ENCODE measurements at places on chromosomes 6 and 20.
A peak's percentile ranks its signal among the peaks of the same experiment; 100 is the strongest.

GRCh38 chr6:106823732-106824351, 150.7 kb downstream of the CD24 start:
- no peak for DNase-seq

- no peak for DNase-seq
Observed at GRCh38 chr6:22838345-22838744, 269.0 kb downstream of the HDGFL1 start.

DNA sequence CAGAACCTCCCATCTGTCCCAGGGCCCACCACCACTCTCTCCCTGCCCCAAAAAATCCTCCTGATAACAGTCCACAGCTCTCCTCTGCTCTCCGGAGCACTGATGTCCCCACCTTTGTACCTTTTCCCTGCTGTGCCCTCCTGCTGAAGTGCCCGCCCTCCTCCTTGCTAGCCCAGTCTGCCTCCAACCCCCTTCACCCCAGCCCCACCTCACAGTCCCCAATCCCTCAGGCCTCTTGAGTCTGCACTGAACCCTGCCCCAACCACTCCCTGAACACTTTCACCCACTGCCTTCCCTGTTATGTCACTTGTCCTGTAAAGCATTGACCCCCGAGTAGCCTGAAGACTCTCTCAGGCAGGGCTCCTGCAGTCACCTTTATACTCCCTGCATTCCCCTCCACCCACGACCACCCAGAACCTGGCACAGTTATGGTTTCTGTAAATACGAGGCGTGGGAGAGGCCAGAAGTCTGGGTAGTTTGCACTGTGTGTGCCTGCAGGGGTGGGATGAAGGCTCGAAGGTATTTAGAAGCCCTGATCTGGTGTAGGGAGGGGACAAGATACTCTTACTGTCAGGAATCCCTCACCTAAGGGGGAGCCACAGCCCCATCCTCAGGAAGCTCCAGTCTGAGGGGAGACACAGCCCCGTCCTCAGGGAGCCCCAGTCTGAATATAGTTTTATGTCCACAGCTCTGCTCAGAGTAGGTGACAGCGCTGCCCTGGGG, 5.4 kb downstream of the GLP1R start:
- DNase-seq: no peak

DNA sequence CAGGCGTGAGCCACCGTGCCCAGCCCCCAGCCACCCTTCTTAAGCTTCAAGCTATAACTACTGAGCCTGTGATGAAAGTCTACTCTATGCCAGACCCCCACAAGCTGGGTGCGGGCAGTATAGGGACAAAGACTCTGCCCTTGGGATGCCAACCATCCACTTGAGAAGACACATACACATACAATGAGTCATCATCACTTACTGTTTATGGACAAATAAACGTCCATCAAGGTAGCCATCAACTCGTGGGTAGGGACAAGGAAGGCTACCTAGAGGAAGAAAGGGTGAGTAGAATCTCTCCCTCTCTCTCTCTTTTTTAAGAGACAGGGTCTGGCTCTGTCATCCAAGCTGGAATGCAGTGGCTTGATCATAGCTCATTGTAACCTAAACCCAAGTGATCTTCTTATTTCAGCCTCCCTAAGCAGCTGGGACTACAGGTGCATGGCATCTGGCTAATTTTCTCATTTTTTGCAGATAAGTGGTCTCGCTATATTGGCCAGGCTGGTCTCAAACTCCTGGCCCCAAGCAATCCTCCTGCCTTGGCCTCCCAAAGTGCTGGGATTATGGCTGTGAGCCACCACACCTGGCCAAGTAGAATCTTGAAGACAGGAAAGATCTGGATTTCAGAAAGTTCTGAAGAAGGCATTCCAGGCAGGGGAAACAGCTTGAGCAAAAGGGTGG, 2.6 kb upstream of the TP53INP2 start:
- DNase-seq: no peak

- DNase-seq: no peak
Observed at GRCh38 chr6:14031516-14031915, 86.1 kb upstream of the CD83 start.

DNA sequence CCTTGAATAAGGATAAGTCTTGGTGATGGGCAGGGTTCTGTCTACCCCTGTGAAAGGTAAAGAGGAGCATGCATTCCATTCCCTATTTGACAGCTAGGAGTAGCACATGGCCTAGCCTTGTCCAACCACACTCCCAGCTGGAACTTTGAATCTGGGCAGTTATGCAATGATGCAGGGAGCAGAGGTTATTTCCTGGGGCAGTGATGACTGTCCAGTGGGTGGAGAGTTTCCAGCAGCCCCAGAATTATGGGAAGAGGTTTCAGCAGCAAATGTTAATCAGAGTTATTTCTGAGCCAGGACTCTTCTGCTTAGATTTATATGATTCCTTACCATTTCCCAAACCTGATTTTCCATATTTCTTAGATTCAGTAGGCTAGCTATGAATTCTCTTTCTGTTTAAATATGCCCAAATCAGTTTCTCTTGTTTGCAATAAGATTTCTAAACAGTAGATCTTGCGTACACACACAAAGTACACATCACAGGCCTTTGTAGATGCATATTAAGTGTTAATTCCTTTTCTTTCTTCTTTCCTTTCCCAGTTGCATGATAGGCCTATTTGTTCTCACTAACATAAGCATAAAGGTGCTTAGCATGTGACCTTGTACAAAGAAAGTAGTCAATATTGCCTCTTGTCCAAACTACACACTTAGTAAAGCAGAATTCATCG, 17.3 kb upstream of the TXLNB start:
- DNase-seq: no peak

DNA sequence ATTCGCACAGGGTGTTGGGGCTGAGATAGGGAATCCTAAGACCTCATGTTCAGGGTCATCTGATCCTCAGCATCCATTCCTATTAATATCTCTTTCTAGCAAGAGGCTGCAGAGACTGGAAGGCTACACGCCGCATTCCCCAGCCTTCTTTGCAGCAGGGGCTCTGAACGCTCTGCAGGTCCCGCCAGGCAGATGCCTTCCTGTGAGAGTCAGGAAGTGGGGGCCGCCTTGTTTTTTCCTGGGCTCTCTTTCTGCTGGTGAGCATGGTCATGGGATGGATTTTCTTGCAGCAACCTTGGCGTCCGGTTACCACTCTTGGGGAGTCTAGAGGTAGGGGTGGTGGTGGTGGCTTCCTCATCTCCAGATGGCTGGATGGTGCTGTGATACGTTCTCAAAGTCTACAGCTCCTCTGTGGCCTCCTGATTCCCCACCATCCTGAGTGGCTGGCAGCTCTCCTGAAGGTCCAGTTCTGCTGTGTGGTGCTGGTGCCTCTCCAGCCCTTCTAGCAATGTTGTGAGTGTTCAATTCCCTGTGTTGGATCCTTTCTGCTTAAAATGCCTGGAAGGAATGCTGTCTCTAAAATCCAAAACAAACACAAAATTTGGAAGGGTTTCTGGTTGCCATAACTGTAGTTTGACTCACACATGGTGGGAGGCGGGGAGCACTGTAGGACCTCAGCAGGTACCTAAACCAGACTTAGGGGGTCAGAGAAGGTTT, 111.9 kb downstream of the CEBPB start:
- no peak for DNase-seq

DNA sequence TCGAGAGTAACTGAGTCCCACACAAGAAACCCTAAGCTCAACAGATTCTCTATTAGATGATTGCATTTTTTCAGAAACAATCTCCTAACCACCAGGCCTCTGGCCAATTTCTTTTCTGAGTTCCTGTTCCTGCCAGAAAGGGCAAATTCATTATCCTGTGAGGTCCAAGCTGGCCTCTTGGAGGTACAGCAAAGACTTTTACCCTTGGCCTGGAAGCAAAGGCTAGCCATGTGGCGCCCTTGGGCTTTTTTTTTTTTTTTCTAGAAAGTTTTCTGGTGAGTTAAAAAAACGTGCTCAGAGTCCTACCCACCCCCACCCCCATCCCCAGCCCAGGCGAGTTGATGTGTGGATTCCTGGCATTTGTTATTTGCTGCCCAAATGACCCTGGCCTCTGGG, 59.0 kb upstream of the EEF1A1 start:
- peak; percentile 63 for DNase-seq

DNA sequence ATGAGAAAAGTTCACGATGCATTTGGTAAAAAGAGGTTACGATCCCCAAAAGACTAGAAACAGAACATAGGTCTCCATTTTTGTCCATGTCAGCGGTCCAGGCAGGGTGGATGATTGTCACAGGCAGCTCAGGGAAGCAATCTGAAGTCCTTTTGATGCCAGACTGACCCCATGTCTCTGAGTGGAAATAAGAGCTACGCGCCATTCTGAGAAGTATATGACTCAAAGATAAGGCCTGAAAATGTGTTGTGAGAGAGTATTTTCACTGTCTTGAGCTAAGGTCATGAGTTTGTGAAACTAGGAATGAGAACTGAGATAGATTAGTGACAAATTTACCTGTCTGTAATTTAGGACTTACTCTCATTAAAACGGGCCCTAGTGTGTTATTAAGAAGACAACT, 69.5 kb downstream of the LYRM4 start:
- DNase-seq: no peak

GRCh38 chr20:33400812-33401183, 521 bp downstream of the CDK5RAP1 start:
- DNase-seq: peak; percentile 64

GRCh38 chr6:147567141-147567805, 58.8 kb downstream of the SAMD5 start:
- DNase-seq: no peak

DNA sequence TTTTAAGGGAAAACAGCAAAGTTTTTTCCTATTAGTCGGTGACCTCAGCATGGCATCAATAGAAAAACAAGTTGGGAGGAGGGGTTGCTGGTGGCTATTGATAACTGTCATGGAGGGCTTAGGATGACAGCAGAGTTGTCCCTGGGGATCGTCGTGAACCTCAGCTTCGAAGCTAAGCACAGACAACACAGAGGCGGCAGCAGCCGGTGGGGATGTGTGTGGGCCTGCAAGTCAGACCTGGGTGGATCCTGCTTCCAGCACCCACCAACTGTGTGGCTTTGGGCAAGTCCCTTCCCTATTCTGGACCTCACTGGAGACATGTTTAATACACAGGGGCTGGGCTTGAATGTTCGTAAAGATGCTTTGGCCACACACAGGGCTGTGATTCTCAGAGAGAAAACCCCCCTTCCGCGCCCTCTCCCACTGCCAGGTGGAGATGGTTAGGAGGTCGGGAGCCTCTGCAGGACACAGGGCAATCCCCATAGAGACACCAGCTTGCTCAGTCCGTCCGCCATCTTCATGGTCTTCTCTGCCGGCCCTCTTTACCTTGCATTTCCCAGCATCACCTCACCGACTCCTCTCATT, 83.1 kb upstream of the TOX2 start:
- no peak for DNase-seq

DNA sequence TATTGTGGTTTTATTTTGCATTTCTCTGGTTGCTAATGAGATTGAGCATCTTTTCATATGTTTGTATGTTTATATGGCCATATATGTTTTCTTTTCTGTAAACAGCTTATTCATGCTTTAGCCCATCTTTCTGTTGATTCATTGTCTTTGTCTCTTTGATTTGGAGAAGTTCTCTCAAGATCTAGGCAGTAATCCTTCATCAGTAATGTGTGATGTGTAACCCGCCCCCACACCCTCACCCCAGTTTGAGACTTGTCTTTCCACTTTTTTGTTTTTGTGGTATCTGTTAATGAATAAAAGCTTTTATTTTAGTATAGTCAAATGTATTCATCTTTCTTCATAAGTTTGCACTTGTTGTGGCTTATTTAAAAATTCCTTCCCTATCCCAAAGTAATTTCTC, 26.0 kb downstream of the ZC3H12D start:
- no peak for DNase-seq

GRCh38 chr6:54801669-54802068, 44.9 kb upstream of the FAM83B start:
- DNase-seq: no peak
